ENCODE measurements at places on chromosomes 6 and 20.

DNA sequence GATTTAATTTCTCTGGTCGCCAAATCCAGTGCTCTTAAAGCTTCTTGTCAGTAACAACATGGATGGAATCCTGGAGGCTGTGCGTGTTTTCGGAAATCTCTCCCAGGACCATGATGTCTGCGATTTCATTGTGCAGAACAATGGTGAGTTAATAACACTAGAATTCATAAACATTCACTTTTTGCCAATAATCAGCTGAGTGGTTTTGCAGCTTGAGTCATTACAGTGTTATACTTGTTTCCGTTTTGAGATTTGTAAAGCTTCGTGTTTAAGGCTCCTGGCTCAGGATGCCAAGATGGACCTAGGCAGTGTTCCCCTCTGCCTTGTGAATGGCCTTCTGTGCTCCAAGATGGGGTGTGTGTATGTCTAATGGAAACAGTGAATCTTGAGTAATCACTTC lies 113.8 kb downstream of the ARMC2 start:
- DNase-seq: peak; percentile 64

GRCh38 chr6:147651249-147652063 lies 143.0 kb downstream of the SAMD5 start:
- no peak for DNase-seq

- DNase-seq: no peak
Measured at GRCh38 chr6:126867641-126868040, 250.8 kb upstream of the RSPO3 start.

- no peak for DNase-seq
Measured at GRCh38 chr20:18390201-18390600, 76.6 kb downstream of the DZANK1 start.

DNA sequence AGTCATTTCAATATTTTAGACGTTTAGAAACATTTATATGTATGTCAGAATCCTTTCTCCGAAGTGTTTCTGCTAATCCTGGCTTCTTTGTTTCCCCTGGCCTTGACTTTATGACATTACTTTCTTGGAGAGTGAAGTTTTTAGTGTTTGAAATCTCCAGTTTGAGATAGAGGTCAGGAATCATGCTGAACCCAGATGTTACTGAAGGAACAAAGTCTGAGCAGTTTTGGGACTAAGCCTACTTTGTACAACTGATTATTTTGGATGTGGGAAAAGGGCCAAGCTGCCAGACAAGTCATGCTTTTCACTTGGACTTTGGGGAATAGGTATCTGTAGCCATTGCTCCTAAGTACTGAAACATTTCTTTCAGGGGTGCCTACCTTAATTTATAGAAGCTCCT lies 2.3 kb downstream of the RNF144B start:
- DNase-seq: no peak

DNA sequence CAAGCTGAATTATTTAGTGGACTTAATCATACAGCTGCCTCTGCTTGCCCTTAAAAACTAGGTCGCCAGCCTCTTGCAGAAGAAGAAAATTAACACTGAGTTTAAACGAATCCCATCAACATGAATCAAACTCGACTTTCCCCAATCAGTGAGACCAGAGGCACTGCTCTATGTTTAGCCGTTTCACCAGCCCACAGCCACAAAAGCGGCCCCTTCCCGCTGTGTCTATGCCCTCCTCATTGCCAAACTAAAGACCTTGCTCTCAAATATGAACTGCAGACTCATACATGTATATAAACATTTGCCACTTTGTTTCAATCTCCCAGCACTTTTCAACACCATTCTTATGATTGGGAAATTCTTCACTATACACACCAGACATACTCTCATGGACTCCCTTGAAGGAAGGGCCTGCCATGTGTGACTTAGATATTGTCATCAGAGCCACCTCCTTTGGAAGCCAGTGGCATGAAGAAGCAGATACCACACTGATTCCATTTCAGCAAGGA lies 105.8 kb upstream of the ADGRF1 start:
- DNase-seq: no peak

GRCh38 chr6:25137480-25137879 lies 141.7 kb upstream of the CARMIL1 start:
- no peak for DNase-seq

GRCh38 chr6:37826188-37826587 lies 6.7 kb downstream of the ZFAND3 start:
- no peak for DNase-seq

DNA sequence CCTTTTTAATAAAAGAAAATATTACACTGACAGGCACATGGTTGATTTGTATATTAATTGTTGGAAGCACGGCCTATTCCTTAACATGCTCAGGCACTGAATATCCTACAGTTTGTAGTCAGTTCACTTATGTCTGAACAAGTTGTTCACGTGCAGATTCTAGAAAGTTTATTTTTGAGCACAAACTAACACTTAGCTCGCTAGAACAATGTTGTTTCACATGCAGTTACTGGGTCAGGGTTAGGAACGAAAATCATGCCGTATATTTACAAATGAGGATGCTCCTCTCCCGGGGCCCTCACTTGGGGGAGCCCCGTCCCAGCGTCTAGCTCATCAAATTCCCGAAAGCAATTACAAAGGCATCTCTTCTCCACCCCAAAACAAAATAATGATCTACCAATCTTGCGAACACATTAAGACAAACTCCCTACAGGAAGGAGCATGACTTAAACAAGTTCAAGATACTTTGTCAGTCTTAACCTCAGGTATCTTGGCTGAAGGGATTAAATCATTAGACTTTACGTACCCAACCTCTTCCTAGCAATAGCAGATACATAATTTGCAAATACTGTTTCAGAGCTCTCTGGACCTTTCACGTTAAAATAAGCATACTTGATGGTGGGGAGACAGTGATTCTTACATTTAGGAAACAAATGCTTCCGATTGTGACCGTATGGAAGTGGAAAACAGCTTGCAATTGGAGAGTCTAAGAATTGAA lies 1.5 kb downstream of the MAP7 start:
- no peak for DNase-seq

GRCh38 chr6:132830334-132830751 lies 16.0 kb downstream of the RPS12 start:
- DNase-seq: no peak

DNA sequence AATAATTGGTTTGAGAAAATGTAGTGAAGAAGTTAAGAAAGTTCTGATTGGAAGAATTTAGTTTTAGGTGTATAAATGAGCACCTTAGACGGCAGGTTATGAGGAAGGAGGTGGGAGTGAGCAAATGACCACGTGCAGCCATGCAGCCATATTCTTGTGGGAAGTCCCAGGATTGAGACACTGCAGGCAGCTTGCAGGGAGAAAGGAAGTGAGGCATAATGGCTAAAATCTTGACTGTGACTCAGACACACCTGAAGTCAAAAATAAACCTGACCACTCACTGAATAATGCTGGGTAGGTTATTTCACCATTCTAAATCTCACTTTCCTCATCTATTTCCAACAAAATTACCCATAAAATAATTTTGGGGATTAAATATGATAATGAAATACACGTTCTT lies 16.6 kb downstream of the DSE start:
- peak; percentile 10 for DNase-seq

DNA sequence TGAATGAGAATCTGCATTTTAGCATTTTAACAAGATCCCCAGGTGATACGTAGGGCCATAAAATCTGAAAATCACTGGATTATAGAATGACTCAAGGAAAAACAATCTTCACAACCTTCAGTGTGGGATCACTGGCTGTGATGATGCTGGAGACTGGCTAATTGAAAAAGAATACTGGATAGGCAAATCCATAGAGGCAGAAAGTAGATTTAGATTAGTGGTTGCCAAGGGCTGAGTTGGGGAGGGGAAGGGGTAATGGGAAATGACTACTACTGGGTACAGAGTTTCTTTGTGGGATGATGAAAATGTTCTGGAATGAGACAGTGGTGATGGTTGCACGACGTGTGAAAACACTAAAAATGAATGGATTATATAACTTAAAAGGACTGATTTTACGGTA lies 84.1 kb downstream of the CDK19 start:
- DNase-seq: no peak

DNA sequence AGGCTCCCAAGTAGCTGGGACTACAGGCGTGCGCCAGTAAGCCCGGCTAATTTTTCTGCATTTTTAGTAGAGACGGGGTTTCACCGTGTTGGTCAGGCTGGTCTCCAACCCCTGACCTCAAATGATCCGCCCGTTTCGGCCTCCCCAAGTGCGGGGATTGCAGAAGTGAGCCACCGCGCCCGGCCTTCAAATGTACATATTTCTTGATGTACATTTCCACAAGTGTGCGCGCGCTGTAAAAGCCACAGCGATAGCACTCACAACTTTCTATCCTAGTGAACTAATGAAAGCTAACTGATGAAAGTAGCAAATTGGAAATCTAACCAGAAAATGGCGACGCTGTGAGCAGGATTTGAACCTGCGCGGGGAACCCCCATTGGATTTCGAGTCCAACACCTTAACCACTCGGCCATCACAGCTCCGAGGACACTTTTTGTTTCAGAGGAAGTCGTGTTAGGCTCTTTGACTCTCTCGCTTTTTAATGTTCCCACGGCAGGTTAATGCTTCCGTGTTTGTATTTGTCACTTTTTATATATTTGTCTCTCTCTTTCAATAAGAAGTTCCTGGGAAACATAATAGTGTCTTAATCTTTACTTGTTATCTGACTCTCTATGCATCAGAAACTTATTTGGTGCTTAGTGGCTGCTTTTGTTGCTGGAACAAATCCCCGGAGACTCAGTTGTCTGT lies 199.4 kb upstream of the ZNF184 start:
- DNase-seq: no peak

DNA sequence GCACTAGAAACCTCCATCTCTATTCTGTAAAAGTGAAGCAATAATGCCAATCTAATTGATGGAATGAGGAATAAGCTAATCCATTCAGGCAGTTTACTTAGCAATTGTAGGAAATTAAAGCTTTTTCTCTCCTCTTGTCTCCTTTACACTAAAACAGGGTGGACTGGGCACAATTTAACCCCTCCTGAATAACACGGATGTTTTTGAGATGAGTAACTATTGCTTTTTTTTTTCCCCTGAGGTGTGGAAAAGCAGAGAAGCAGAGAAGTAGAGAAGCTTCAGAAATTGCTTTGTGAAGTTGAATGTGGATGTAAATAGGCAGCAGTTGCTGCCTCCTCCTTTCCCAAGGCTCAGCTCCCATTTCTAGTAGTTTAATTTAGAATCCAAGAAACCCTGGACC lies 40.0 kb upstream of the GCNT2 start:
- DNase-seq: no peak

GRCh38 chr6:148109732-148110131 lies 232.9 kb upstream of the SASH1 start:
- no peak for DNase-seq

GRCh38 chr6:50653253-50653652 lies 60.1 kb upstream of the TFAP2D start:
- no peak for DNase-seq

DNA sequence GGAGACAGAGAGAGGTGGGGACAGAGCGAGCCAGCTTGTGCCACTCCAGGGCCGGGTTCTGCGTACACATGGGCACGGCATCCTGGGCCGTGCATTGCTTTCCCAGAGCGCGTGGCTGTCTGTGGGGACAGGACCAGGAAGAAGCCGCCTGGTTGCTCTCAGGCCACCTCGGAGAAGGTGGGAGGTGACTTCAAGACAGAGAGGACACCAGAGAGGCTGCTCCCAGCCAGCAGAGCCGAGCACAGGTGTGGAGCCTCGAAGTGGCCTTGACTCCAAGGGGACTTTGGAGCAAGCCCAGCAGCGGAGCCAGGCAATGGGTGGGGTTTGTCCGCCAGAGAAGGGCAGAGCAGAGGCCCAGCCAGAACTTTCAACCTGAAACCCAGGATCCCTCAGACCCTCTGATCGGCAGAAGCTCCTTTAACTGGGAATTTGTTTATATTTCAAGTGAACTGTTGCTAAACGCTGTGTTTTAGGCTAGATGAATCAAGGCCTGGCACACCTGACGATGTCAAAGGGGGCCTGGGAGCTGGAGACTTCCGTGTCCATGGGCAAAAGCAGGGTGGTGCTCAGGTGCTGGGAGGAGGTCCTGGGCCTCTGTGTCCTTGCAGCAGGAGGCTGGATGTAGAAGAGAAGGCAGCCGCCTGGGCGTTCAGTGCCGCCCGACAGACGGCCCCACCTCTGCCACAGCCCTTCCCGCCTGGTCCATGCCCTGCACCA lies 262.1 kb downstream of the DLL1 start:
- DNase-seq: no peak

DNA sequence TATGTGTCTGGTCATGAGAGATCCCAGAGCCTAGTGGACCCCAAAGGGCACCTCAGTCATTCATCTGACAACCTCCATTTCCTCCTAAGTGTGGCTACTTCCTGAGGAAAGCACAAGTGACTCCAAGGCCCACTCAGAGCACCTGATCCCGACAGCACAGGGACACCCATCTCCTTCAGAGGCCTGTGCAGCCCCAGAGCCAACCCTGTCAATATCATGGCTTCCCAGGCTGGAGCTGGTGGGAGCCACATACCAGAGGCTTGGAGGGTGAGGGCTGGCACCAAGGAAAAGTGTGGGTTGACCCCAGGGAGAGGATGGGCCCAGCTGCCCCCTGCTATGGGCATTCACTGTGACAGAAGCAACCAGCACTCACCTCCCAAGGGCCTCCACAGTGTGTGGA lies 117.3 kb downstream of the PSMB1 start:
- no peak for DNase-seq

DNA sequence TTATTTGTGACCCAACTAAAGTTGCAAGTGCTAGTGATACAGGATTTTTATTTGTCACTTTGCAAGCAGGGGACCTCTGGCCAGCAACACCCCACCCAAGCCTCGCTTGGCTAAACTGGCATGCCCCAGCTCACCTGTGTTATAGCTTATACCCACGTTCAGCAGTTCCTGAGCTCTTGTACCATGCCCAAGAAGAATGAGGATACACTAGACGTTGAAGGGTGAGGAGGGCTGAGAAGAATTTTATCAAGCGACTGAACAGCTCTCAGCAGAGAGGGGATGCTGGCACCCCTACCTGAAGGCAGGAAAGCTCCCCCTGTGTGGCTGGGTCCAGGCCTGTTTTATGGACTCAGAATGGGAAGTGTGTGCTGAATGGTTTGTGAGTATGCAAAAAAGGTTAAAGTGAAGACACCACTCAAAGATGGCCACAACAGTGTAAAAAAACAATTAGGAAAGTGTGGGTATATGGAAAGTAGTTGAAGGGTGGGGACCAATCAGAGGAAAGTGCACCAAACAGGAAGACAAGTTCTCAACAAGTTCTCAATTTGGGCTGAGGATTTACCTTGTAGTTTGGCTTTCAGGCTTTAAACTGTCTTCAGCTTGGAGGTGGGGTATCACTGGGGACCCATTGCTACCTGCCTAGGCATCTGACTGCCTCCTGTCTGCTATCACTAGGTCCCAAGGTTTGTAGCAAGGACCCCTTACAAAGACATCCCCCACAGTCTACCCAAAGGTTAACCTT lies 15.0 kb downstream of the BTN2A1 start:
- DNase-seq: no peak

DNA sequence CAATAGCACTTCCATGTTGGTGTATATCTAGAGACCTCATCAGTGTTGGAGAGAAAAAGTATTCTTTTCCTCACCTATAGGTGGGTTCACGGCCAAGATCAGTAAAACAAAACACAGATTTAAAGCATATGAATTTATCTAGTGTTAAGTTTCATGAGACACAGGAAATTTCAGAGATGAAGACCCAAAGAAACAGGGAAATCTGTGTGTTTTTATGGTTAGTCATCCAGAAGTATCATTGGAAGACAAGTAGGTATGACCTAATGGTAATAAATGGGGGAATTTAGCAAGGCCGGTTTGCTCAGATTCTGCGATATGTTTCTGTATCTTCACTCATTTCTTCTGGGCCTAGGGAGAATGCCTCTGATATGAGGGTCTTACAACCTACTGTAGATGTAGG lies 419.6 kb upstream of the MARCKS start:
- no peak for DNase-seq
